Ovary (tissue), 10 donors: ENCODE measurements at places on chromosomes 3 and 15. TPM values are rescaled to one million over a fixed set of nuclear protein-coding genes. Genes with fewer than 3 reads are reported as not detected.

FOXB1 gene
- total RNA-seq, result not detected

- peak overlapping the region; percentile 23 for H3K27ac ChIP-seq
- no peaks in the 10 kb centered on the region for H3K36me3 ChIP-seq
- H3K27me3 ChIP-seq, result no peaks in the 10 kb centered on the region
- H3K4me3 ChIP-seq, result no peak overlapping the region
- no peak for DNase-seq
Observed at GRCh38 chr3:52895418-52895817, 1.9 kb downstream of the STIMATE start.

GRCh38 chr3:83193526-83193925 lies 1432.1 kb upstream of the GBE1 start:
- no peaks in the 10 kb centered on the region for H3K27me3 ChIP-seq
- no peaks in the 10 kb centered on the region for H3K4me1 ChIP-seq

GRCh38 chr3:72306800-72307341 lies 521.9 kb upstream of the PROK2 start:
- H3K4me1 ChIP-seq, result peaks cover 8% of the 10 kb centered on the region
- no peak overlapping the region for H3K27ac ChIP-seq
- H3K27me3 ChIP-seq, result no peaks in the 10 kb centered on the region
- H3K4me3 ChIP-seq, result no peak overlapping the region
- DNase-seq, result no peak
